ENCODE measurements at places on chromosomes 7 and 10.

GRCh38 chr7:7702826-7703225 is 15.6 kb downstream of the RPA3 start:
- DNase-seq, result no peak

DNA sequence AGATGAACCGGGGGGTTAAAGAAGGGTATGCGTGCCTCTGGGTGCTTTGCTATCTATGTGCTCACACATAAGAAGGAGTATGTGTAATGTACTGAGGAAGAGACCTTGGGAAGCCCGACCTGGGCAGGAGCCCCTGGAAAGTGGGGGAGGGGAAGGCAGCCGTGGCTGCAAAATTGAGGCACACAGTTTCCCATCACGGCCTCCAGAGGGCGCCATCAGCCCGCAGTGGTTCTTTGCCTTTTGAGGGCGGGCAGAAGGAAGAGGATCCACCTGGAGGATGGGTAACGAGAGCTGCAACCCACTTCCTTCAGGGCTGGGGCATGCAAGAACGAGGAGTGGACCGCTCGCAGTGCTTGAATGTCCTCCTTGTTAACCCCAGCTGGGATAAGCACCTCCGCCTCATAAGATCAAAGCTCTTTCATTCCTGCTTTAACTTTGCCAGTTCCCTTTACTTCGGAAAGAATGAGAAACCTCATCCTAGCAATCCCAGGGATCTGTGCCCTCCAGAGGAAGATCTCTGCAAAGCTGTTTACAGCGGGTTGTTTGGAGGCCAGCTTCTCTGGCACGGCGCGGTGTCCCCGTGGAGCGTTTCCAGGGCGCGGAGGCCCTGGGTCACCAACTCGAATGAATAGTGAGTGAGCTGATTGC is 77.9 kb downstream of the PCGF5 start:
- peak; percentile 83 for DNase-seq

DNA sequence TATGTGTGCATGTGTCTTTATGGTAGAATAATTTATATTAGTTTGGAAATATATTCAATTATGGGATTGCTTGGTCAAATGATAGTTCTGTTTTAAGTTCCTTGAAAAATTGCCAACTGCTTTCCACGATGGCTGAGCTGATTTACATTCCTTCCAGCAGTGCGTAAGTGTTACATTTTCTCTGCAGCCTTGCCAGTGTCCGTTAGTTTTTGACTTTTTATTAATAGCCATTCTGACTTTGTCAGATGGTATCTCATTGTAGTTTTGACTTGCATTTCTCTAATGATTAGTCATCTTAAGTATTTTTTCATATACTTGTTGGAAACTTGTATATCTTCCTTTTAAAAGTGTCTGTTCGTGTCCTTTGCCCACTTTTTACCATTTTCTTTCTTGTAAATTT is 434.2 kb upstream of the POT1 start:
- no peak for DNase-seq

DNA sequence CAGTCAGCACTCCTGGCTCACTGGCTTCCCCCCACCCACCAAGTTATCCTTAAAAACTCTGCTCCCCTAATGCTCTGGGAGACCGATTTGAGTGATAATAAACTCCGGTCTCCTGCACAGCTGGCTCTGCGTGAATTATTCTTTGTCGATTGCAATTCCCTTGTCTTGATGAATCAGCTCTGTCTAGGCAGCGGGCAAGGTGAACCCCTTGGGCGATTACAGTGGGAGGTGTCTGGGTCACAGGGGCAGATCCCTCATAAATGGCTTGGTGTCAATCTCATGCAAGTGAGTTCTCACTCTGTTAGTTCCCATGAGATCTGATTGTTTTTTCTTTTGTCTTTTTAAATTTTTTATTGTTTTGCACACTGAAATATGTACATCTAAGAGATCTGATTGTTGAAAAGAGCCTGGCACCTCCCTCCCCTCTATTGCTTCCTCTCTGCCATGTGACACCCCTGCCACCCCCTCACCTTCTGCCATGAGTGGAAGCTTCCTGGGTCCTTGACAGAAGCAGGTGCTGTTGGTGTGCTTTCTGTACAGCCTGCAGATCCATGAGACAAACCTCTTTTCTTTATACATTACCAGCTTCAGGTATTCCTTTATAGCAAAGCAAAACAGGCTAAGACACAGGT is 20.5 kb downstream of the OTUD1 start:
- no peak for DNase-seq

DNA sequence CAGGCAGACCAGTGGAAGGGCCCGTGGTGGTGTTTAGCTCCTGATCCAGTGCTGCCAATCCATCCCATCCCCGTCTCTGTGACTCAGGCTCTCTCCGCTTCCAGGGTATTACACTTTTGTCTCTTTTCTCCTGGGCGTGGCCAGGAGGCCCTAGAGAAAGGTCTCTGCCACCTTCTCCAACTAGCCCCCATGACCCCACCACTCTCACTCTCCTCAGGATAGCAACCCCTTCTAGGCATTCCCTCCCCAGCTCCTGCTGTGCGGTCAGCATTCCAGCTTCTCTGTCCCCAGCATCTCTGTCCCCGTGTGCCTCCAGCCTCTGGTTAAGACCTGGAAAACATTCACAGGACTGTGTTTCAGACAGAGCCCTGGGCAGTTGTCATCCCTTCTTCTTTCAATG is 36.2 kb upstream of the R3HCC1L start:
- DNase-seq, result no peak

DNA sequence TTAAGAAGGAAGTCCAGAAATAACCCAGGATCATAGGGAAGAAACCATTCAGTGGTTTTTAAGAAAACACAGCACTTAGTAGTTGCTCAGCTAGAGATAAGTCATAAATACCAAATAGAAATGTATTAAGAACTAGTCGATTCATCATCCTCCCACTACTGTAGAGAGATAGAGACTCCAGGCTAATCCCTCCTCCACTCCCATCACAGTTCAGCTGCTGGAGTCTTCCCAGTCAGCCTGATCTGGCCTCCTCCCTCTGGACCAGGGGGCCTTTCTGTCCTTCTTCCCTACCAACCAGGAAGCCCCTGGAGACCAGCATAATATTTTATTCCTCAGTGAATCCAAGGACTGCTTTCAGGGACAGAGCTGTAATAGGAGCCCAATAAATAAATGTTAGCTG is 294.1 kb upstream of the YAE1 start:
- no peak for DNase-seq

DNA sequence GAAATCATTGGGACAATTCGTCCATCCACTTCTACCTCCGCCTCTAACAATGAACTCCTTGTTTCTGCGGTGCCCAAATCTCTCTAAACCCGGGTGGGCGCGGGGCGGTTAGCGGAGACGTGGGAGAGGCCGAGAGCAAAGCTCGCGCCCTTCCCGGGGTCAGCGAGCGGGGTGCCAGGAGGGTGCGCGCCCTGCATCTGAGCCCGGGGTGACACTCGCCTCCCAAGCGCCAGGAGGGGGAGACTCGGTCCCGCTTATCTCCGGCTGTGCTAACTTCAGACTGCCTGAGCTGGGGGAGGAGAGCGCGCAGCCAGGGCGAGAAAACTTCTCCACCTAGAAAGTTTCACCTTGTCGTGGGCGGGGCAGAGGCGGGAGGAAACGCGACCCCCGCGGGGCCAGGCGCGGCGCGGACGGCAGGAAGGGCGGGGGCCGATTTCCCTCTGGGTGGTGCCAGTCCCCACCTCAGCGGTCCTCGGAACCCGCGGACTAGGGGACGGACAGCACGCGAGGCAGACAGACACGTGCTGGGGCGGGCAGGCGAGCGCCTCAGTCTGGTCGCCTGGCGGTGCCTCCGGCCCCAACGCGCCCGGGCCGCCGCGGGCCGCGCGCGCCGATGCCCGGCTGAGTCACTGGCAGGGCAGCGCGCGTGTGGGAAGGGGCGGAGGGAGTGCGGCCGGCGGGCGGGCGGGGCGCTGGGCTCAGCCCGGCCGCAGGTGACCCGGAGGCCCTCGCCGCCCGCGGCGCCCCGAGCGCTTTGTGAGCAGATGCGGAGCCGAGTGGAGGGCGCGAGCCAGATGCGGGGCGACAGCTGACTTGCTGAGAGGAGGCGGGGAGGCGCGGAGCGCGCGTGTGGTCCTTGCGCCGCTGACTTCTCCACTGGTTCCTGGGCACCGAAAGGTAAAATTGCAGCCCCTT is at the start of gene MET:
MET (plus strand) TSS at position 516 of the 915 bp plus-strand sequence. CDS start 26,889 bp downstream, outside the sequence.
- peak; percentile 97 for DNase-seq

DNA sequence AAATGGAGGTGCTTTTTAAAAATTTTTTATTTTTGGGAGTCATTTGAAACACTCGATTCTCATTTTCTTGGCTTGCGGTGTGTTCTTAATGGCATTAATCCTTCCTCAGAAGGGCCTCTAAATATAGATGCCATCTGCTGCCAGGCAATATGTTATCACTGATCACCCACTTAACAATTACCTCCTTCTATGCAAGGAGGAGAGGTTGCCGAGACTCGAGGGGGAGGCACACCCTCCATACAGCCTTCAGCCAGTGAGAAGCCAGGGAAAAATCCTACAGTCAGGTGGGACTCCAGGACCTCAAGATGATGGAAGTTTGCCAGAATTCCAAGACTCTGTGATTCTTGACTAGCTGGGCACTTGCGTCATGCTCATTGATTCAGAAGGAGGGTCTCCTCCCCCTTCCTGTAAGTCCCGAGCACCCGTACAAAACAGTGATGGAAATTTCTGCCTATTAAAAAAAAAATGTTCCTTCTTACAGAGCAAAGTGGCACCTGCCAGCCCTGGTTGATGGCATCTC is 574.5 kb downstream of the TYW1 start:
- no peak for DNase-seq

- DNase-seq, result no peak
Observed at GRCh38 chr10:34235164-34235832, 579.8 kb downstream of the PARD3 start.
